ENCODE measurements at places on chromosomes 5 and 9. TPM values are rescaled to one million over a fixed set of nuclear protein-coding genes. Genes with fewer than 3 reads are reported as not detected.

Gene AGXT2
- total RNA-seq = not detected

Gene ABLIM3
- 130 TPM for total RNA-seq

Gene STRBP
- 21.3 TPM for total RNA-seq

Gene LRRC70
- total RNA-seq = 1.4 TPM

Gene PCDHA11
- total RNA-seq = not detected

Gene AHRR
- 2.1 TPM for total RNA-seq

Gene HACD4
- 0.89 TPM for total RNA-seq
